ENCODE measurements at places on chromosomes 7 and 10.
A peak's percentile ranks its signal among the peaks of the same experiment; 100 is the strongest.

- DNase-seq, result no peak
Observed at GRCh38 chr7:36870625-36871354, 146.5 kb upstream of the AOAH start.

DNA sequence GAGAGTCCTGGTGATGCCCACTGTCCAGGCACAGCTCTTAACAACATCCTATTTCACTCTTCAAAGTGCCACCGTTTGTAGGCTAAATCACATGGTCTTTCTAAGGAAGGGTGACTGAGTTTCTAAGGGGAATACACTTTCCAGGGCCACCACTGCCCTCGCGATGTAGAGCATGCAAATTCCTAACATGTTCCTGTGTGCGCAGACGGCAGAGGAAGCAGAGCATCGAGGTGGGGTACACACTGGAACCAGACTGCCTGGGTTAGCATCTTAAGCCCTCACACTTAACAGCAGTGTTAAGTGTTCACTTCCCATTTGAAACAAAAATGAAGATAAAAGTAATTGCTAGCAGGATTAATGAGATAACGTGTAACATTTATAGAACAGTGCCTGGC lies 3.0 kb downstream of the VOPP1 start:
- DNase-seq, result no peak

GRCh38 chr10:124328477-124329220 lies 90.1 kb downstream of the OAT start:
- DNase-seq, result peak; percentile 30

GRCh38 chr10:33112831-33113455 lies 154.9 kb upstream of the ITGB1 start:
- no peak for DNase-seq

- no peak for DNase-seq
Observed at GRCh38 chr10:91381257-91381891, 28.8 kb upstream of the HECTD2 start.

GRCh38 chr7:2512179-2512661 lies 7.4 kb upstream of the LFNG start:
- no peak for DNase-seq

DNA sequence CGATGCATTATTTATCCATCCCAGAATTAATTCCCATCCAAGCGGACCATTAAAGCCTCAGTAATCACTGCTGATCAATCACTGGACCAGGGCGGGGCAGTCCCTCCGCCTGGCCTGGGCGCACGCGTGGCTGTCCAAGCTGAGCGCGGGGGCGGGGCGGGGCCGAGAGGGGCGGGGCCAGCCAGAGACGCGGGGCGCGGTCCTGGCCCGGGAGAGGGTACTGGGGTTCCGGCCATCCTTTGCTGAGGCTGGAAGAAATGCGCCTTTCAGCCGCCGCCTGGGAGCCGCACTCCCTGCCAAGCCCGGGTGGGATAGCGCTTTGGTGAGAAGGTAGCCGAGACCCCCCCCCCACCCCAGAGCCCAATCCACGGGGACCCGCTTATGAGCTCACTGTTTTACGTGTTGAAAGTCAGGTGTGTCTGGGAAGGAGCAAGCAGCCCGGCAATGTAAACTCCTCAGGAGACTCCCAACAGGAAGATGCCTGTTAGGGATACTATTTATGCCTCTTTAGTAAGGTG lies at the start of gene ARHGAP22:
TSS of gene ARHGAP22 (minus strand) at position 83 of the 518 bp plus-strand sequence. CDS start 277 bp downstream, outside the sequence.
- peak; percentile 42 for DNase-seq

GRCh38 chr10:36700123-36700522 lies 425.3 kb upstream of the ANKRD30A start:
- DNase-seq, result no peak

DNA sequence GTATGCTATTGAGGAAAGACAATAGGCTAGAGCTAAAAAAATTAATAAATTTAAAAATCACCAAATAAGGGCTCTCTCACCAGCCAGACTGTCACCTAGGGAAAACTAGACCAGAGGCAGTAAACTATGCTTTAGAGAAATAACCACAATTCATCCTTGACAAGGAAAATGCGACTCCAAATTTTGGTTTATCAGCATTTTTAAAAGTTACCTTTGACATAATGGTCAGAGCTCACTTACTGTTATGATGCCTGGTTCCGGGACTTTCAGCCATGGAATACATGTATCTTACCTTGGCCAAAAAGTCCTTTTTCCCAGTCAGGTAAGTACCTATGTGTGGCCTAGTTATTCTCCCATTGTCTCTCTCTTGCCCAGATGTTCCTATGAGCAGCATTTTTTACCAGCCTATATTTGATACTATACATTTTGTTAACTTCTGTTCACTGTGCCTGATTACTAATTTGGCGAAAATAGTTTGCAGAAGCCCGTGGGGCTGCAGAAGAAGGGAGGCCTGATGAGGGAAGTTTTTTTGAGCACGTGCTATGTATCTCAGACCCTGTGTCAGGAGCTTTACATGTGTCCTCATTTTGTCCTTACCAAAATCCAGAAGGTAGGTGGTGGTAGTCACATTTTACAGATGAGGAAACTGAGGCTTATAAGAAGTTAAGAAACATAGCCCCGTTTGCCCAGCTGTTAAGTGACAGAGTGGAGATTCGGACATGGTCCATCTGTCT lies 149.7 kb downstream of the CELF2 start:
- no peak for DNase-seq

- DNase-seq, result no peak
Observed at GRCh38 chr10:59881640-59882039, 24.7 kb downstream of the CCDC6 start.

GRCh38 chr10:73797324-73798025 lies 12.1 kb downstream of the ZSWIM8 start:
- DNase-seq, result no peak

GRCh38 chr7:46680147-46680546 lies 759.1 kb upstream of the IGFBP3 start:
- peak; percentile 57 for DNase-seq

DNA sequence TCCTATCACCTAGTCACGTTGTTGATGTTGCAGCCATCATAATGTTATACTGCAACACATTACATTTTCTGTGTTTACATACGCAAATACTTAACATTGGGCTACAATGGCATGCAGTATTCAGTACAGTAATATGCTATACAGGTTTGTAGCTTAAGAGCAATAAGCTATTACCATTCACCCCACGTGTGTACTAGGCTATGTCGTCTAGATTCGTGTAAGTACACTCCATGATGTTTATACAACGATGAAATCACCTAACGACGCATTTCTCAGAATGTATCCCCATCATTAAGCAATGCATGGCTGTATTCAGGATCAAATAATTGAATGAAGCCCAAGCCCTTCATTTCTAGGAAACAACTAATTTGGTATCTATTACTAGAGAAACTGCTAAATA lies 43.4 kb upstream of the C1GALT1 start:
- DNase-seq, result no peak

DNA sequence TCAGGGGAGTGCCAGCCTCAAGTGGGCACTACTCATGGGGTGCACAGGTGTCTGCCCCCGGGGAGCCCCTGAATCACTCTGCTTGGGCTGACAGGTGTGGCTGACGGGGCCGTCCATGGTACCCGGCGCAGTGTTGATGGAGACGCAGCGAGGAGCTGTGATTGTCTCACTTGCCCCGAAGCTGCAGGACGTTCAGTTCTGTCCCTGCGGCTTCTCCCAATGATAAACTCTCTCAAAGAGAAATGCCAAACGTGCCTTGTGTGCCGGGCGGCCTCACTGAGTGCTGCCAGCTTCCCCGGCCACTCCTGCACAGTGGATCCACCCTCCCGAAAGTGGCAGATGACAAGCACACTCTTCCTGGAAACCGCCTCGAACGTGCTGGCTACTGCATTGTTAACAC lies 203.2 kb downstream of the DNAJB6 start:
- no peak for DNase-seq

GRCh38 chr10:5373891-5374611 lies 9.3 kb downstream of the UCN3 start:
- no peak for DNase-seq

- DNase-seq, result no peak
Observed at GRCh38 chr7:110356438-110356837, 734.5 kb upstream of the LRRN3 start.

Measured in right lobe of liver (tissue), 6 donors.